ENCODE measurements at places on chromosomes 3 and 15. TPM values are rescaled to one million over a fixed set of nuclear protein-coding genes. Genes with fewer than 3 reads are reported as not detected.

P2RY13 gene
- 0.67 TPM for total RNA-seq

CCNB2 gene
- total RNA-seq = 8.8 TPM

CRYGS gene
- 4.1 TPM for total RNA-seq

ZMYND10 gene
- total RNA-seq = 0.27 TPM

ZBTB11 gene
- total RNA-seq = 15.5 TPM

TIMP4 gene
- 5.1 TPM for total RNA-seq
